Activated T-cell treated with anti-CD3 and anti-CD28 coated beads for 1 hour (primary cell): ENCODE measurements at places on chromosomes 6 and 20.

- DNase-seq = no peak
These were observed 507.7 kb downstream of the PREX1 start for GRCh38 chr20:48319943-48320584.

DNA sequence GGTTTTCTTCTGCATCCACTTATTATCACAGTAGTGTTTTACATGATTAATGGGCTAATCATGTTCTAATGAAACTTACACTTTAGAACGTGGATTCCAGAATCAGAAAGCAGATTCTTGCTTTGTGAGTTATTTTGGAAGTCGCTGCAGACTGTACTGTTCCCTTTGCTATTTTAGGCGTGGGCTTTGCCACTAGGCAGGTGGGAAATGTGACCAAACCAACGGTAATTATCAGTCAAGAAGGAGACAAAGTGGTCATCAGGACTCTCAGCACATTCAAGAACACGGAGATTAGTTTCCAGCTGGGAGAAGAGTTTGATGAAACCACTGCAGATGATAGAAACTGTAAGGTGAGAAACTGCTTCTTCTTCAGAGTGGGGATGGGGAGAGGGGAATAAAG lies 598 bp downstream of the FABP7 start:
- DNase-seq = no peak

DNA sequence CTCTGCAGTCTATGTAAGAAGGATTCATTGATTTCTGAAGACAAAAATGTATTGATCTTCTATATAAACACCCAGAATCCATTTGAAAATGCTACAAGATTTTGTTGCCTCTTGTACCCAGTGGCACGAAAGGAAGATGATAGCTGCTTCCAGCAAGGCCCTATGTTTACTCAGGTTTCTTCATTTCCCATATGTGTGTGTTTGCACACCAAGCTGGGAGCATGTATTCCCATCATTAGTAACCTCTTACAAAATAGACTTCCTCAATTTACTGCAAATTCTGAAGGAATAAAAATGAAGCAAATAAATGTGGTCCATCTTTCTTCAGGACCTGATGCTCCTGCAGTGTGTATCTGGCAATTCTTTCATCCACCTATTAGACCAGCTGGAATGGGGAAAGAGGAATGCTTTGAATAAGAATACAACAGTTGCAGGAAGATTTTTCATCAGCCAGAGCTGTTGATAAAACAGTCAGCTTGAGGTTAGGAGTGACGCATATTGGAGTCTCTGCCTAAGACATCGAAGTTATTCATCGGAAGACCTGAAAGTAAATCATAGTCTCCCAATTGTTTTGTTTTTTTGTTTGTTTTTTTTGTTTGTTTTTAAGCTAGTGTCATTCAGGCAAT lies 132.3 kb downstream of the PDE7B start:
- DNase-seq = no peak

DNA sequence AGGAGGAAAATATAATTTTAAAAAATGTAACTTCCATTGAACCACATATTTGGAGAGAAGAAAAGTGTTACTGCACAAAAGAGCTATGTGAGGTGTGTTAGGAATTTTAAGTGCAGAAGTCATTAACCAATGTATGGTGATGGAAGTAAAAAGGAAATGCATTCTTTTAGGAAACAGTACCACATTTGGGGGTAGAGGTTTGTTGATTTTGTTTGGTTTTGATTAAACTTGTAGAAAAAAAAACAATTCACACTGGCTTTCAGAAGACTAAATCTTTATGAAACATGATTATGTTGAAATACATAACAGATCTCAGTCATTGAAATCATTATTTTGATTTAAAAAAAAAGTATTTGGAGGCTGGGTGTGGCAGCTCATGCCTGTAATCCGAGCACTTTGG lies 1287.0 kb upstream of the GJE1 start:
- DNase-seq = no peak

GRCh38 chr6:6283746-6284145 lies 36.7 kb downstream of the F13A1 start:
- no peak for DNase-seq

GRCh38 chr20:51792960-51793359 lies 9.4 kb downstream of the SALL4 start:
- DNase-seq = no peak

GRCh38 chr6:154614101-154614500 lies 103.6 kb upstream of the CNKSR3 start:
- no peak for DNase-seq

DNA sequence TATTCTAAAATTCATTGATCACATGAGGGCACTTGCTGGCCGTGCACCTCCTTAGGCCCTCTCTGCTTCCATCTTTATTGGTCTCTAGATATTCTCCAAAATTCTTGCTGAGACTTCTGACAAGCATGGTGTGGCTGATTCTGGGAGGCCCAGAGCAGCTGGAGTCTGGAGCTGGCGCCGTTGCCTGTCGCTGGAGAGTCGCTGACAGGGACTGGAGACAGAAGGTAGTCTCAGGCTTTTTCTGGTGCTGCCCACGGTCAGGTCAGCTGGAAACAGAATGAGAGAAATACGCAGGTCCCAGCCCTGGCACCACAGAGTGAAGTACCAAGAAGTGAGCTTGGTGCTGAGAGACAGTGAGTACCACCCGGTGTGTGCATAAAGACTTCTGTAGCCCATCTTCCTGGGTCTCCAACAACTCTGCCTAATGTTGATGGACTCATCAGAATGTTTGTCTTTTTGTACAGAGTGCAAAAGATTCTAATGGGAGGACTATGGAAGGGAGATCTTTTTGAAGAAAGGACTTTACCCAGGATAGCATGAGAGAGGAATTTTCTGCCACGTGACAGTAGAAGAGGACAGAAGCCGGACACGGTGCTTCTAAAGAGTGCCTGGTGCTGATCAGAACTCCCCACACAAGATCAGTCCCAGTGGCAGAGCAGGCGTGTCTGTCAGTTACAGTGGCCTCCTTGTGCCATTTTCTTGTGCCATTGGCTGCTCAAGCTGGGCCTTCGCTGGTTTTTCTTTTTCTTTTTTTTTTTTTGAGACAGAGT lies 1.8 kb upstream of the ALDH8A1 start:
- DNase-seq = no peak

DNA sequence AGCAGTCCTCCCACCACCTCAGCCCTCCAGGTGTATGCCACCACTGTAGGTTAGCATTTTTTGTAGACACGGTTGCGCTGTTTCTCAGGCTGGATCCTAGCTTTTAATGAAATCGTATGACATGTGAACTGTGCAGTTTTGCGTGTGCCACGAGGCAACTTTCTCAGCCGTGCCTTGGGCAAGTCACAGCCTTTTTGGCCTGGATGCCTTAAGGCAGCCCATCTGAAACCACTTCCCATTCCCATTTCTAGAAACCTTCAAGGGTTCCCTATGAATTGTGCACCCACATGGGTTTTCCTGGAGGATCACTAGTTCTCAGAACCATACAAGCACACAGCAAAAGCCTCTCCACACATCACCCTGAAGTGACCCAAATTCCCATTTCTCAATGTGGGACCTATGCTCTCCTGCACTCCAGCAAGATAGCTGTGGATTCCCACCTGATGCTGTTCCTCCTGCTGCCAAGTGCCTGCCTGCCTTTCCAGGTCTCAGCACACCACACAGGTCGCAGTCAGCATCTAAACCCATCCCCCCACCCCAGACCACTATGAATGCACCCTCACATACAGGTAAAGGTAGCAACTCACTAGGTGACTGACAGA lies 28.9 kb downstream of the SNX5 start:
- no peak for DNase-seq

- no peak for DNase-seq
These were observed 15.7 kb downstream of the RTN4IP1 start for GRCh38 chr6:106613590-106613989.

DNA sequence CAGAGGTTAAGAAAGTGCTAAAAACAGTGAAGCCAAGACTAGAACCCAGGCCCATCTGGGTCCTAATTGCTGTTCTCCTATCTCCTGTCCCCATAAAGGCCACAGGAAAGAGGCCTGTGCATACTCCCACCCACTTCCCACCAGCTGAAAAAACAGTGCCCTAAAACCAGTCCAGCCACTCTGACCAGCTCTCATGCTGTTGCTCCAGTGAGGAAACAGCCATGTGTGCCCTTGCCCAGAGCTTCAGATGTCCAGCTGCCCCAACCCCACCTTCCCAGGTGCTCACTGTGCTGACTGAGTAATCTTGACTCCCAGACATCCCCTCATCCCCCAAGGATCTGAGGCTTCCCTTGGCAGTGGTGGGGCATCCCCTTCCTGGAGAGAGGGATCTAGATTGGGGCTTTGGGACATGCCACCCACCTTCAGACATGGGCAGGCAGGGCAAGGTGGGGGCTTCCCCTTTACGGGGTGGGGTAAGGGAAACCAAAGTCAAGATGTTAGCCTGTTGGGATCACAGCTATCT lies 28.7 kb downstream of the KCNK5 start:
- DNase-seq = no peak

- DNase-seq = no peak
These were observed 254.5 kb downstream of the TMEM242 start for GRCh38 chr6:157068691-157069324.

DNA sequence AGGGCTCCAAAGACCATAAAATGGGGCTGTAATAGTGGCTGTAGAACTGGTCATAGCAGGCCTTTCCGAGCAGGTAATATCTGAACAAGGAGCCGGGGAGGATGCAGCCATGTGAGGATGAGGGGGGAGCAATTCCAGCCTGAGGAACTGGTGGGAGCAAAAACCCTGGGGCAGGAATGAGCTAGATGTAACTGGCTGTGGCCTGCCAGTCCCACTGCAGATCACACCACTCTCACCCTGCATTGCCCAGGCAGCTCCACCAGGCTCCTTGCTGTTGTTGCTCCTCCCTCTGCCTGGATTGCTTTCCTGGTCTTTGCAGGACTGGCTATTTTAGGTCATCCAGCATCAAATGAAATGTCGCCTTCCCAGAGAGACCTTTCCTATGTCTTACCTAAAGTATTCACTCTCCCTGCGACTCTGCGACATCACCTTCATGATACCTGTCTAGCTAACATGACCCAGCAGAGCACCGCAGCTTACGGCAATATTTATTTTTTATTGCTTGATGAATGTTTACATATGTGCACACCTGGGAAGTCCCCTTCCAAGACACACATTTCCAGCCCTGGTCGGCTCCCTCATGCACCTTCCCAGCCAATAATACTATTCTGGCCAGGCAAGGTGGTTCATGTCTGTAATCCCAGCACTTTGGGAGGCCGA lies 2.4 kb upstream of the ZFP64 start:
- no peak for DNase-seq

DNA sequence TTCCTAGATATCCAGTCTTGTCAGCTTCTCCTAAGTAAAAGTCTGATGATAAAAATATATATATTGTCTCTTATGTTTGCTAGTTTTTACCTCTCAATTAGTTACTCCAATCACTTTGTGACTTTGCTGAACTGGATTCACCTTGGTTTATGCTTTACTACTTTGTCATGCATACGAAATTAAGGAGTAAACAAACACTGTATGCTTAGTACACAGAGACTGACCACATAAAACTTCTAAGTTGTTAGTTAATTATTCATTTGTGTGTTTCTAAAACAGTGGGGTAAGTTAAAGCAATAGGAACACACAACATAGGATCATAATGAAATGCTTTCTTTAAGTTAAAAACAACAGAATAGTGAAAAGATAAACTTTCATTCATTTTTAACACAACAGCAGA lies 877.3 kb upstream of the MAP3K7 start:
- no peak for DNase-seq

DNA sequence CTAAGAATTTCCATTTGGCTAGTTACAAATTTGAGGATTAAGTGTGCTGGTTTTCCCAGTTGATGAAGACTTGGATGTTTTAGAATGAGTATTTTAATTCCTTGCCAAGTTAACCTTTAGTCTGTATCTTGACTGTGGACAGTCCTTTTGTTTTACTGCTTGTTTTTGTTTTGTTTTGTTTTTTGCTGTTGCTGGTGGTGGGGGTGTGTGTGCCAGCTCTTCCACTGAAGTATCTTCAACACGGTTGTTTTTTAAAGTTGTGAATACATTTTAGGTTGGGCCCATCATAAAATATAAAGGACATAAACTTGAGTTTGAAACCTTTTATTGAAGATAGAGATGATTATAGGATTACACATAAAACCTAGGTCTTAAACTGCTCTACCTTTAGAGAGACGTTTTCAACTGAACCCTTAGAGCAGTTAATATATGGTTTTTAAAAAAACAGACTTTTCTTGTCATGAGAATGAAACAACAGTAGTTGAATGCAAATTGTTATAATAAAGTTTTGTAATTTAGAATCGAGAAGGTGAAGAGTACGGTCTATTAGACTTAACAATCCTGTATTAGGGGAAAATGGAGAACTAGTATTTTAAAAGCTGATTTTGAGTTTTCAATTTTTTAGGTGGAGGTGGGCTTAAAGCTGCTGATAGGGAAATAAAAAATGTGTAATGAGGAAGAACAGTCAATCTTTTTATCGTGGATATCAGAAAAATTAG lies 4.0 kb downstream of the QKI start:
- no peak for DNase-seq

- DNase-seq = no peak
These were observed 116.0 kb downstream of the LRRC1 start for GRCh38 chr6:53910834-53911233.

GRCh38 chr6:169867751-169868191 lies 116.3 kb downstream of the ERMARD start:
- no peak for DNase-seq

DNA sequence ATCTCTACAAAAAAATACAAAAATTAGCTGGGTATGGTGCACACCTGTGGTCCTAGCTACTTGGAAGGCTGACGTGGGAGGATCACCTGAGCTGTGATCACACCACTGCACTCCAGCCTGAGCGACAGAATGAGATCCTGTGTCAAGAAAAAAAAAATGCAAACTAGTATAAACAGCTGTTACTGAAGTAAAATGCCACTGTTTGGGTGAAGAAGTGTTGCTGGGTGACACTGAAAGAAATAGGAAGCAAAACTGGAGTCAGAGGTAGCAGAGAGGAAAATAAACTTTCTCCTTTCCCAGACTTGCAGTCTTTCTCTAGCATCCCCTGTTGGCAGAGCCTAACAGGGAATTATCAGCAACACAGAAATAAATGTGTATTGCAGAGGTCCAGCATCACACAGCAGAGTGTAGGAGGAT lies 241.2 kb upstream of the PREP start:
- no peak for DNase-seq

DNA sequence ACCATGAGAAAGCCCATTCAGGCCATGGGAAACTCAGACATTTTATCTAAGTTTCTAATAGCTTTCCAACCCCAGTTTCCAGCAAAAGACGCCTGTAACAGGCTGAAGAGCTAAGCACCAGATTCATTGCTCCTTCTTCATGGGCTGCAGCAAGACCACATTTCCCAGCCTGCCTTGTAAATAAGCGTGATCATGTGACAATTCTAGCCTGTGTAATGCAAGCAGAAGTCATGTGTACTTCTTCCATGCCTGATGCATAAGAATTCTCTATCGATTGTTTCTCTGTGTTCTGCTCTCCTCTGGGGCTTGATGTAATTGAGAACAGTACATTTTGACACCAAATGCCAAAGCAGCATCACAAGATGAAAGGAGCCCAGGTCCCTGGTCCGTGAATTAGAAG lies 6.8 kb downstream of the PCSK2 start:
- no peak for DNase-seq
